ENCODE measurements at places on chromosomes 3 and 15.

DNA sequence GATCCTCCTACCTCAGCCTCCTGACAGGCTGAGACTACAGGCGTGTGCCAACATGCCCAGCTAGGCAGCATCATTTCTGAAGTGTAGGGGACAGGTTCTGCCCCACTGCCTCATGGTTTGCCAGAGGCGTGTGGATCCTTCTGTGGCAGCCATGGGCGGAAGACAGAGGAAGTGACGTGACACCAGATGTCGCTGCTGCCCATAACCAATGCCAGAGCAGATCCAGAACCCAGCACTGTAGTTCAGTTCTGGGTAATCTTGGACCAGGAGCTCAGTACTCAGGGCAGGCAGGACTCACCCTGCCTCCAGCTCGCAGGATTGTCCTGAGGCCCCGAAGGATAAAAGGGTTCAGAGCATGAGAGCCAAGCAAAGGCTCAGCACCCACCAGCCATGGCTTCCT, 8.2 kb downstream of the RBPMS2 start:
- no peak for DNase-seq

DNA sequence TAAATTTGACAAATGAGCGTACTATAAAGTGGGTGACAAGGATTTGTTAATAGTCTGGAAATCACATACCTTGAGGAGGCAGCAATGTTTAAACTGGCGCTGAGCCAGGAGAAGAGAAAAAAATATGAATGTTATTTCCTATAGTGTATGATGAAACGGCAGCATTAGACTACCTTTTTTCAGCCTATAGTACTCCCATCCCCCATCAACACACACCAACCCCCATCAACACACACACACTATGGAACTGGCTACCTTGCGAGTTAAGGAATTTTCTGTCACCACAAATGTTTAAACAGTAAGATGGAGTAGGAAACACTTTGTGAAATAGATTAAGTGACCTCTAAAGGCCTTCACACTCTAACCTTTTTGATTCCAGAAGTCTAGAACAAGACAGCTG, 46.8 kb upstream of the ZCWPW2 start:
- DNase-seq, result no peak

DNA sequence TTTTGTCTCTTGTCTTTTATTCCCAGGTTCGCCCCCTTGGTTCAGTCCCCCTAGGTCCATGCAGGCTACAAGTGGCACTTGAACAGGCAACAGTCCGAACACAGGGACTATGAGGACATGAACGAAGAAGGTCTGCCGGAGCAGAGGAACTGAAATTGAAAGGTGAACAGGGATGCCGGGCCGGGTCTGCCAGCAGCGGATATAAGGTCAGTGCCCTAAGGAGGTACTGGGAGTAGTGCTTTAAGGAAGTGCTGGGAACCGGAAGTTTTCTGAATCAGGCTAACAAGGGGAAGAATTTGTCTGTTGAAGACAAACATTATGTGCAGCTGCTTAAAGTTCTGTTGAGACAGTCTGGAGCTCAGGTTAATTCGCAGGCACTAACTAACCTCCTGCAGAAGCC, 46.8 kb downstream of the LSM3 start:
- DNase-seq, result no peak

GRCh38 chr3:11498646-11499045, 145.1 kb downstream of the VGLL4 start:
- no peak for DNase-seq

DNA sequence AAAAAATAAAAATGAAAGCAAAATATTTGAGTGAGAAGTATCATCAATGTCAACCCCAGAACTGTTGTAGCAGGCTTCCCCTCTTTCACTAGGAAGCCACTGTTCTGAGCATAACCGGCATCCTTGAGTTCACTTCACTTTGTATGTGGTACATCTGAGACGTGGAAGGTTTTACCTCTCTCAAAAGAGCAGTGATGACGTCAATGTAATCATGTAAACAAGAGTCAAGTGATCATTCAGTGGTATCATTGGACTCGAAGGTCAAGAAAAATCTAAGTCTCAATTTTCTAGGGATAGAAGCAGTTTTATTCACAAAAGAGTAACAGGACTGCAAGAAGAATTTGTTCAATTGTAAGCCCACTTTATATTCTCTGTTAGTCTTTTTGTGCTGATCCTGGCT, 339.8 kb upstream of the THRB start:
- no peak for DNase-seq

- peak; percentile 70 for DNase-seq
Measured at GRCh38 chr3:75906555-75907112, 121.3 kb upstream of the ZNF717 start.

DNA sequence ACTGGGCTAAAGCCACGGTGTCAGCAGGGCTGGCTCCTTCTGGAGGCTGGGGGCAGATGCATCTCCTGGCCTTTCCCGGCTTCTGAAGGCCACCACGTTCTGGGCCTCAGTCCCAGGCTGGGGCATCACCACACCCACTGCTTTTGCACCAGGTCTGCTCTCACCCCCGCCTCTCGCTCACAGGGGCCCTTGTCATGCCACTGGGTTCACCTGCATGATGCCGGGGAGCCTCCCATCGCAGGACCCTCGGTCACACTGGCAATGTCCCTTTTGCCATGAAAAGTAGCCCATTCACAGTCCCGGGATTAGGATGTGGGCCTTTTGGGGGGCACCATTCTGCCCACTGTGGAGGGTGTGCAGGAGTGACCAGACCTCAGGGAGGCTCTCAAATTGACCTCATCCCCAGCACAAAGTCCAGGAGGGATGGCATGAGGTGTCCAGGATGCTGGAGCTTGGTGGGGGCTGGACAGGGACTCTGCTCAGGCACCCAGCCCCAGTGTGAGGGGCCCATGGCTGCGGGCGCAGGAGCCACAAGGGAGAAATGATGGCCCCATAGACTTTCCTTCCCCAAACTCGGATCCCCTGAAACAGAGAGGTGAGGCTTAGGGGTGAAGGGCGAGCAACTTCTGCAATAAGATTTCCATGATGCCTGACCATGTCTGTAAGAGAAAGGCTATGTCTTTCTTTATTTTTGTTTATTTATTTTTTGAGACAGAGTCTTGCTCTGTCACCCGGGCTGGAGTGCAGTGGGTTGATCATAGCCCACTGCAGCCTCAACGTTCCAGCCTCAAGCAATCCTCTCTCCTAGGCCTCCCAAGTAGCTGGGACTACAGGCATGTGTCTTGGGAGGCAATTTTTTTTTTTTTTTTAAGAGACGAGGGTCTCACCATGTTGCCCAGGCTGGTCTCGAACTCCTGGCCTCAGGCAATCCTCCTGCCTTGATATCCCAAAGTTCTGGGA, 189.1 kb downstream of the GOLGA6L6 start:
- no peak for DNase-seq

- DNase-seq, result no peak
Measured at GRCh38 chr15:47610736-47611135, 106.6 kb upstream of the SEMA6D start.

DNA sequence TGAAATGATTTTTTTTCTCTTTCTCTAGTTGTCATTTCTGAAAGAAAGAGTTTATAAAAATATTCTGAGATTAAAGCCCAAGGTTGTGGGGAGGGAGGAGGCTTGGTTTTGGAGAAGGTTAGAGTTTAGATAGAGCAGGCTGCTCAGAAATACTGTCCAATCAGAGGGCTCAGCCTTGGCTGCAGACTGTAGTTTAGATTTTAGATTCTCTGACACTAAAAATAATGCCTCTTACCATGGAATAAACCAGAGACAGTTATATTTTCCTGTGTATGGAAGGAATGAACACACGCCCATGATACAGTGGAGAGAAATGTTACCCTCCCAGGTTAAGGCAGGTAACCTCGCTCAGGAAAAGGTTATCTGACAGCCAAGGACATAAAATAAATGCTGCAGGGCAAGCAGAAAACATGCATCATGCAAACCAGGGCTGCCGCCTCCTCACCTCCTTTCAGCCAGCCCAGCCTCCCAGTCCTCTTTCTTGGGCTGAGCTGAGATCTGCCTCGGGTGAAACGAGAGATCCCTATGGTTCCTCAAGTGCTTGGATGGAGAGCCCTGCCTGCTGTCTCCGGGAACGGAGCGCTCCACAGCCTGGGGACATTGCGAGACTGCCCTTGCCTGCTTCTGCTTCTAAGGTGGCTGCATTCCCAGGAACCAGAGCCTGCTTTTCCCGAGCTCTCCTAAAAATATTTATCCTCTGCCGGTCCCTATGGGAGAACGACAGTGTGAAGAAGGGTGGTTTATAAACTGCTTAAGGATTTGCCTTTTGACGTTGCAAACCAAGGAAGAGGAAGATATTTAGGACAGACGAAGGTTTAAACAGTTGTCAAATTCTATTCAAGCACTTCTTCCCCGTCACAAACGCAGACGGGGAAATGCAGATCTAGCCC, 848 bp downstream of the NCEH1 start:
- DNase-seq, result peak; percentile 66

DNA sequence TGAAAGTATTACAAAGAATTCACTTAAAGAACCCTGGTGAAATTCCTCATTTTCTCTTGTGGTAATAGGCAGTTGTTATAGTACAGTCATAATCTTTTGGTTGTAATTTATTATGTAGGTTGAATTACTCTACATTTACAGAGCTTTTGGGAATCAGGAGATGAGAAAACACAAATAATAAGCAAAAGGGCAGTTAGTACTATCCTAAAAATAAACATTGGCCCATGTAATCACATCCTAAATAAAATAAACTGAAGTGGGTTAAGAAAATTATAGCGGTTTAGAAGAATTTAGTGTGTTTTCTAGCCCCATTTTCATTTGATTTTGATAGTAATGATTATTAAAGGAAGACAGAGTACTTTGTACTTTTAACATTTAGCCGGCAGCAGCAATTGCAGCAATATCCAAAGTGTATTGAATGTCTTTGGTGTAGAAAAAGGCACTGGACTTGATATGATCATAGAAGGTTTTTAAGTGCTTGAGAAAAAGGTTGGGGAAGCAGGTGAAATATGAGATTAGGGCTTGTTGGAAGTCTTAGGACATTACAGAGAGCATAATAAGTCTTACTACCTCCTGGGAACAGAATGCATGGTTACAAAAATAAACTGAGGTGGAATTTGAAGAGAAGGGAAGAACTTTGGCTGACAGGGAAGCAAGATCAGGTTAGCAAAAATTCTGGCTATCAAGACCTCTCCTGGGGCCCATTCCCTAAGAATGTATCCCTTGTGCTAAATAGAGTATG, 79.9 kb downstream of the MBNL1 start:
- no peak for DNase-seq

DNA sequence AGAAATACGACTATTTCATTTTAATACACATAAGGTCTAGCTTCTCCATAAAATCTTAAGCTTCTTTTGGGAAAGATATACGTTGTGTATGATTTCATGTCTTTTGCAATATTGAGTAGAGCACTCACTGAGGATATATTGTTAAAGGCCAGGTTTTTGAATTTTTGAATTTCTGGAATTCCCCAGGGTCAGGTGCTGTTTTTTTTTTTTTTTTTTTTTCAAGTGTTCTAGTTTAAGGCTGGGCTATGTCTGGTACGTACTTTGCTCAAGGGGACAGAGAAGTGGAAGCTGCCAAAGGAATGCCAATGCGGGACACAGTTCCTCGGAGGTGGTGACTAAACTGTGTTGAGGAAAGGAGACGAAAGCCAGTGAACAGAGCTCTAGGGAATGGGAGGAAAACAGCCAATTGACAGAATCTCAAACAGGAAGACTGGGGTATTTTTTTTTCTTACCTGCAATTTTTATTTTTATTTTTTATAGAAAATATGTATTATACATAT, 510.5 kb upstream of the CBLB start:
- no peak for DNase-seq

DNA sequence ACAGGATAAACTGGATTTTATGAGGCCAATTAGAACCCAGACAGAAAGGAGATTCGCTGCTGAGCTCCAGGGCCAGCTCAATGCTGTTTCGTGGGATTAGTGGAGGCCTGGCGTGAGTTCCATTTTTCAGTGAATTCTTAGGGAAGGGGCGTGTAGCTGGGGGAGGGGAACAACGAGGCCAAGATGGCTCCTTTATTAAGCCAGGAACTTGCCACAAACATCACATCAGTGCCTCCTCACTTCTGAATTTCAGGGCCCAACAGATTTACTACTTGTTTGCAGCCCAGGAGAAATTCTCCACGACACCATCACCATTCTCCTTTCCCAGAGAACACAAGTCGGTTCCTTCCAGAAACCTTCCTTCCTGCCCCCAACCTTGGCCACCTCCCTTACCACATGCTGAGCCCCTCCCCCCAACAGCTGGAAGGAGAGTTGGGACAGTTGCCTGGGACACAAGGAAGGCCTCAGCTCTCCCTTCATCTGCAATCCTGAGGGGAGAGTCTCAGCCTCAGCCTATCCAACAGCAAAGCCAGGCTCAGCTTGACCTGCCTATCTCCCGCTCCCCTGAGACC, 5.8 kb downstream of the IGDCC4 start:
- peak; percentile 80 for DNase-seq

DNA sequence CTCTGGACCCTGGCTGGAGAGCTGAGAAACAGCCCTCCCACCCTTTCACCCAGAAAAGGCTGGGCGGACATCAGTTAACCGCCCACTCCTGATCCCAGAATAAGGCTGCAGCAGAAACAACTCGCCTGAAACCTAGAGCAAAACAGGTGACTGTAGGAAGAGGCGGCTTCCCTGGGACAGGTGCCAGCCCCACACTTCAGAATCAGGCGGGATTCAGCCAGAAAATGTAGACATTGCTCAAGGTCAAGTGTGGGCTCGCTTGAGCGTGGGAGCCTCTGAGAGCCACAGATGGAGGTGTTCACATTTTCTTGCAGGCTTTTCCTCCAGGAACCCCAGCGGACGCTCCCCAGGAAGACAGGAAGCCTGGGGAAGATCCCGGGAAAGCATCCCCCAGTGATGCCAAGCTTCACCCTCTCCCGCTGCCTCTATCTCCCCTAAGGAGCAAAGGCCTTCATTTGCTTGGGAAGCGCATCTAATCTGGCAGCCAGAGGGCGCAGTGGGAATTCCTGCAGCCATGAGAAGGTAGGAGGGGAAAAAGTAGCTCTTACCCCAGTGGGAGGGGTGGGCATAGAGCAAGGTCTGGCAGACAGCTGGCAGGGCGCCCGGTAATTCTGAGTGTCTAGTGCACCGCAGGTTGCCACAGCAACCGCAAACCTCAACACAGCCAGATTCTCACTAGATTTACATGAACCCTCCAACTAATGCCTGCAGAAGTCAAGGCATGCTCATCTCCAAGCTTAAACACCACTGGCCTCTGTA, 77.7 kb downstream of the OCA2 start:
- no peak for DNase-seq

DNA sequence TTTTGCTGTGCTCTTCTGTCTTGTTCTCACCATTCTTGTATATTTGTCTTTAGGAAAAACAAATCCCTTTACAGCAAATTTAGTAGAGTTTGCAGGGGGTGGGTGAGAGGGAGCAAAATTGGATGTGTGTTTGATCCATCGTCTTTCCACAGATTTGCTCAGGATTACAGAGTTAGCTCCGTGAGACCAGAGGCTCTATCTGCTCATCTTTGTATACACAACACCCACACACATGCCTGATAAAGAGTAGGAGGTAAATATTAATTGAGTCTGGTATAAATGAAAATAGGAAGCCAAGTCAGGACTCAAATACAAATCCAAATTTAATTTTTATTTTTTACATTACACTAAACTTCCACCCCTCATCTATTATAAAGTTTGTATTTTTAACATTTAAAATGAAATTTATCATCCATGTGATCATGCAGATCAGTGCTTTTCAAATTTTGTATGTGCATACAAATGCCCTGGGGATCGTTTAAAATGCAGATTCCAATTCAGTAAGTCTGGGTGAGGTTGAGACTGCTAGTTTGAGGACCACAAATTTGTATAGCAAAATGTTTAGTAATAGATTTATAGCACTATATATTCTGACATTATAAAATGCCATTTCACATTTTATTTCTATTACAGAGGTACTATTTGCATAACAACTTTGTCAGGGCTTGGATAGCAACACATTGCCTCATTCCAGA, 326.7 kb downstream of the LSAMP start:
- no peak for DNase-seq

- no peak for DNase-seq
Measured at GRCh38 chr15:48996276-48996675, 32.6 kb upstream of the SHC4 start.

Data from left forelimb (tissue), 1 donor.